NCI-H1105 treated with DMSO at 0.1 percent for 48 hours (cell line): ENCODE measurements at places on chromosomes 7 and 10.

DNA sequence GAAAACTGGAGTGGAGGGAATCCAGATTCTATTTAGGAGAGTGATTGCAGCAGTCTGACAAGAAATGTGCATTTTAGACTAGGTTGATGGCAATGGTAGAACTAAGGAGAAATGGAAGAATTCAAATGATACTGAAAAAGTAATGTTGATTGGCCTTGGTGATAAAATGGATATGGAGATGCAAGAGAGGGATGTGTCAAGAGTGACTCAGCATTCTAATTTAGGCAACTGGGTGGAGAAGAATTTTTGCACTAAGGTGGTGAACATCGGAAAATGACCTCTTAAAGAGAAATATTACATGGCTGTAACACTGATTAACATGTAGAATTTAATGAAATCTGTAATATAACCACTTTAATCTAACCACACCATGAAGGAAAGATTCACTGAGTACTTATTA, 806.5 kb downstream of the PHTF2 start:
- no peak for DNase-seq

DNA sequence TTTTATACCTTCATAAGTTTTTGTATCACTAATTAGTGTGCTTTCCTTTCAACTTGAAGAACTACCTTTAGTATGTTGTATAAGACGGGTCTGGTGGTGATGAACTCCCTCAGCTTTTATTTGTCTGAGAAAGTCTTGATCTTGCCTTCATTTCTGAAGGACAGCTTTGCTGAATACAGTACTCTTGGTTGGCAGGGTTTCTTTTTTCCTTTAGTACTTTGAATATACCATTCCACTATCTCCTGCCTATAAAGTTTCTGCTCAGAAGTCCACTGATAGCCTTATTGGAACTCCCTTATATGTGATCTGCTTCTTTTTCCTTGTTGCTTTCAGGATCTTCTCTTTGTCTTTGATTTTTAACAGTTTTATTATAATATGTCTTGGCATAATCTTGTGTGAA, 230.9 kb downstream of the HPSE2 start:
- DNase-seq: no peak

GRCh38 chr10:27494116-27494805, 9.8 kb upstream of the RAB18 start:
- no peak for DNase-seq

GRCh38 chr7:116583653-116584052, 58.8 kb downstream of the CAV1 start:
- no peak for DNase-seq

DNA sequence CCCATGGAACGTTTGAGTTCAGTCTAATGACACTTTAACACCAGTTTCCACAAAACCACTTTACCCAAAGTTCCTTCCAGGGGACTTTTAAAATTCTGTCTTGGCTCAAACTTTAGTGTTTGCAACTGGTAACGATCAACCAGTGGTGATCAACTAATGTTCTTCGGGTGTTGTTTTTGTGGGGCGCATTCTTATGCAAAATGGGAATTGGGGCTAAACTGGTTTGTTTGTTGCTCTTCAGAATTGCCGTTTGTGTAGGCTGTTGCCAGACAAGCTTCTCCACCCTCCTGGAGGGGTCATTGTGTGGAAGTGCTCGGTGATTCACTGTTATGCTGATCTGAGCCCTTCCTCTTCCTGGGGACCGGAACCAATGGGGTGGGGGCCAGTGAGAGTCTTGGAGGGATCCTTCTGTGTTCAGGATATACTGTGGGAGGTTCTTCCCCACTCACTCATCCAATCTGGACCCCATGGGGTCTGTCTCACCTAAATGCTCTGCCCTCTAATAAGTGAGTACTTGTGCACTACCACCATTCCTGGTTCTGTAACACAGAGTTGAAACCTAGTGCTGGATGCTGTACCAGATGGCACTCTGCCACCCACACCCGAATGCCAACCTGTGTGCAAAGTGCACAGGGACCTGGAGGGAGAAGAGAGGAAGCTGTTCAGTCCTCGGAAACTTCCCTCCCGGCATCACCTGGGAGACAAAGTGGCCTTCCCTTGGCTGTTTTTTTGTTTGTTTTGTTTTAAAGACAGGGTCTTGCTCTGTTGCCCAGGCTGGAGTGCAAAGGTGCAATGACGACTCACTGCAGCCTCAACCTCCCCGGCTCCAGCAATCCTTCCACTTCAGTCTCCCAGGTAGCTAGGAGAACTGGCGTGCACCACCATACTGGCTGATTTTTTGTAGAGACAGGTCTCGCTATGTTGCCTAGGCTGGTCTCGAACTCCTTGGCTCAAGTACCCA, 2.1 kb downstream of the NFE2L3 start:
- DNase-seq: no peak

GRCh38 chr10:87546210-87546609, 41.5 kb downstream of the MINPP1 start:
- no peak for DNase-seq

GRCh38 chr10:87973635-87974034, 110.2 kb downstream of the PTEN start:
- no peak for DNase-seq

DNA sequence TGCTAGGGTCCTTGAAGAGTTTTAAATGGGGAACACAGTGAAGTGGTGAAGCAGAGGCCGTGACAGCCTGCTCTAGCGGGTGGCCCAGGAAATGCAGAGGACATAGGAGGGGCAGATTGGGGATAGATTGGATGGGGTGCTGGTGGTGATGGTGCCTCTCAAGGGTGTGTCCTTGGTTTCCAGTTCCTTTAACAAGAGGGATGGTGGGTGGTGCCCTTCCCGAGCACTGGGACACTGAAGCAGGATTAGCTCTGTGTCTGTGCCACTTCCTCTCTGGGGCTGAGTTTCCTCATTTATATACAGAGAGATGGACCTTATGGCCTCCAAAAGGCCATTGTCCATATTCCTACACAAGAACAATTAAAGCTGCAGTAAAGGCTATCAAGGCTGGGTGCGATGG, 285.5 kb downstream of the TCF7L2 start:
- DNase-seq: no peak

- no peak for DNase-seq
Measured at GRCh38 chr10:49689882-49690510, 10.5 kb downstream of the C10orf53 start.

DNA sequence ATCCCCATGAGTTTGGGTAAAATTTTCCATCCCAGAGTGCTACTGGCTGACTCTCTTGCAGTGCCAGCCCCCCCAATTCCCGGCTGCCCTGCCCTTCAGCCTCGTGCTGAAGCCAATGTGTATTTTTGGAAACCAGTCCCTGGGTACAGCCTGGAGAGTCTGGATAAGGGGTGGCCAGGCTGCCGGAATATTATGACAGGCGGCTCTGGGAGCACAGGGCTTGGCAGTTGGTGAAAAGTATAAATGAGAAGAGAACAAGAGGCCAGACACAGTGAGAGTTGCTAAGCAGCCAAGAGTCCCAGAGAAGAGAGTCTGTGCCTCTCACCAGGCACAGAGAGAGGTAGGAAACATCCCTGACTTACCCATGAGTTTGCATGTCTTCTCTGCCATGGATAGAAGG, 53.6 kb downstream of the TMEM130 start:
- no peak for DNase-seq

DNA sequence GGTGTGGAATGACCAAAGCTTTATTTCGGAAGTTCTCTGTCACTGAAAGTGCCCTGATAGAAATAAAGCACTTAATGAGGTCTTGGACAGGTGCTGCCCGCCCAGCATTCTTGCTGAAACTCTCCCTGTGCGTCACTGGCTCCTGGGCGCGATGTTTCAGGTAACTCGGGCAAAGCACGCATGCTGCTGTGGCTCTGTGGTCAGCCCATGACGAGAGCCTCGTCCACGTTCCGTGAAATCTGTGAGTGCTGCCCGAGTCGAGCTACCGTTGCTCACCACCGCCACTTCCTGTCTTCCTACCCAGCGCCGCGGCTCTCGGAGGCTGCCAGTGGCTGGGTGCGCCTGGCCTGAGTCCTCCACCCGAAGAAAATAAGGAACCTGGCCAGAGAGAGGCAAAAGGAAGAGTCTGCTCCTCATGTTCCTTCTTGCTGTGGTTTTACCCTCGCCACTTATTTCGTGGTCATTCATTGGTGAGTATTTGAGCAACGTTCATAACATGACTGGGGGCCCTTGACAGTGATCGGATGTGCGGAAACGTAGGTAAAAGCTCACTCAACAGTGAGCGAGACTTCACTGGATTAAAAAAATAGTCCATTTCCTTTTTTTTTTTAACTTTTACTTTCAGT, 95.5 kb downstream of the MAP3K8 start:
- no peak for DNase-seq

DNA sequence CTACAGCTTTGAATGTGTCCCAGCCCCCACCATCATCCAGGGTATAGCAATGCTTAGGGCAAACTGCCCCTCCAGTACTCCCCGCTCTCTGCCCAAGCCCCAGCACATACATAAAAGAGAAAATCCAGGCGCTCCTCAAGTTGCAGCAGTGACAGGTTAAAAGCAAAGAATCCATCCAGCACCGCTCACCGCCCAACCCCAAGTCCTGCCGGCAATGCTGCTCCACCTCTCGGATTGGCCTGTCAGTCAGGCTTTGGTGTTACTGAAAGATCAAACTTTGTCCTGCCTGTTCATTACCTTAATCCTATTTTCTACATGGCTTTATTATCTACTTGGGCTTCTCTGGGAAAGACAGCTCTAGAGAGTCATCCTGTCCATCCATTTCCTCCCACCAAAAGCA, 31.9 kb downstream of the DPCD start:
- no peak for DNase-seq

- DNase-seq: peak; percentile 45
Measured at GRCh38 chr7:27167916-27168264, 2.6 kb upstream of the HOXA9 start.

- no peak for DNase-seq
Measured at GRCh38 chr7:6164491-6164890, 107.9 kb downstream of the CYTH3 start.
